Right renal cortex interstitium (tissue), 3 donors: ENCODE measurements at places on chromosomes 7 and 10. TPM values are rescaled to one million over a fixed set of nuclear protein-coding genes. Genes with fewer than 3 reads are reported as not detected.

The ACSL5 gene
- polyA plus RNA-seq: 5.1 TPM

DNA sequence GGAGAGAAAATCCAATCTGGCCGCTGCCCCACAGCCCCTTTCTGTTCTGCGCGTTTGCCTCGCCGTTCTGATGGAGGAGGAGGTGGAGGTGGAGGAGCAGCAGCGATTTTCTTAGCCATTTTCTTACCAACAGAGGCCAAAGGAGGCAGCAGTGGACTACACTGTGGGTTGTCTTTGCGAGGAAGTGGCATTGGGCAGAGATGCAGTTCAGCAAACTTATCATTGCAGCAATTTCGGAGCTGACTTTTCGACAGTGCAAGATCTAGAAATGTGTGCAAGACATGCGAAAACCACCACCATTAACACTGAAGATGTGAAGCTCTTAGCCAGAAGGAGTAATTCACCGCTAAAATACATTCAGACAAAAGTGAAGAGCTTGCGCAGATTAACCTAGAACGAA lies 1.9 kb upstream of the ARL4A start:
- no peak for DNase-seq

- DNase-seq: no peak
These were observed 30.0 kb upstream of the SRGN start for GRCh38 chr10:69057951-69058297.

DNA sequence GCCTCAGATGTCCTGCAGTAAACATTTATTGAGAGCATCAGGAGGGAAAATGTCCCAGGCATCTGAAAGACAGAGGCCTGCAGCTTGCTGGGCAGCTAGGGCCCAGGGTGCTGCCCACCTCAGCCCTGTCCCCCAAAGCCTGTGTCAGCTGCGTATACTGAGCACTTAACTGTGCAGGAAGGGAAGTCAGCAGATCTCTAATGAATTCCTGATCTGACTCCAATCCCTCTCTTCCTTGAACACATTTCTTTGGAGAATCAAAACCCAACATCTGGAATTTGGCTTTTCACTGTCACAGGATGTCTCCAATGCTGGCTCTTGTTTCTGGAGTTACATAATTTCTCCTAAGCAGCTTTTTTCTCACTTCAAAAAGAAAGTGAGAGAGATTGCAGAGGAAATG lies 364.7 kb upstream of the NFE2L3 start:
- no peak for DNase-seq

DNA sequence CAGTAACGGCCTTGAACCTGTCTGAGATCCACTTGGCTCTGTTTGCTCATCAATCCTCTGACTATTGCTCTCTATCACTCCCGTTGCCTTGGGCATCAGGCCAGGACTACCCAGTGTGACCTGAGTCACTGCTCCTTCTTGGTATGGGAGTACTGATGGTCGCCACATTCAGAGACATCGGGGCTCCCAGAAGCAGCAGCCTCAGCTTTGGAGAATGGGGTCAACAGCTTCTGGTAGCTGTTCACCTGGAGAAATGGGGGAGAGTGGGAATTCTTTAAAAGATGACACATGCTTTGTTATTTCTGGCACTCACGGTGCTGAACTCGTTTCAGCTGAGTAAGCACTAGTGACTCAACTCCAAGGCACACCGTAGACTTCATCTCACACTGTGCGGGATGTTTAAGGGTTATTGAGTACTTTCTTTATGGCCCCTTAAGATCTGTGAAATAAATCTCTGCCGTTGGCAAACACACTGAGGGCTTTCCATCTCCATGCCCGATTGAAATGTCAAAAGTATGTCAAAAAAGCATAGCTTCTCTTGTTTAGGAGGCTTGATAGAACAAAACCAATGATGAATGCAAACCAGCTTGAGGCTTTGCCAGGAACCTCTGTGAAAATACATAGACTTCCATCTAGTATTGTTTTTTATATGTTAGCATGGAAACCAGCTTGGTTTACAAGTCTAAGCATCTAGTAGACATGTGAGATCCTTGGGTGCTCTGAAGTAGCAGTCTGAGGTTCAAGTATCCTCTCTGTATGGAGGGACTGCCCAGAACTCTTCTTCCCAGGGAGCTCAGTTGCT lies 333.1 kb downstream of the CXCL12 start:
- DNase-seq: no peak
